ENCODE measurements at places on chromosomes 2 and 18.

- no peak for DNase-seq
Measured at GRCh38 chr18:58822944-58823343, 41.7 kb upstream of the ZNF532 start.

DNA sequence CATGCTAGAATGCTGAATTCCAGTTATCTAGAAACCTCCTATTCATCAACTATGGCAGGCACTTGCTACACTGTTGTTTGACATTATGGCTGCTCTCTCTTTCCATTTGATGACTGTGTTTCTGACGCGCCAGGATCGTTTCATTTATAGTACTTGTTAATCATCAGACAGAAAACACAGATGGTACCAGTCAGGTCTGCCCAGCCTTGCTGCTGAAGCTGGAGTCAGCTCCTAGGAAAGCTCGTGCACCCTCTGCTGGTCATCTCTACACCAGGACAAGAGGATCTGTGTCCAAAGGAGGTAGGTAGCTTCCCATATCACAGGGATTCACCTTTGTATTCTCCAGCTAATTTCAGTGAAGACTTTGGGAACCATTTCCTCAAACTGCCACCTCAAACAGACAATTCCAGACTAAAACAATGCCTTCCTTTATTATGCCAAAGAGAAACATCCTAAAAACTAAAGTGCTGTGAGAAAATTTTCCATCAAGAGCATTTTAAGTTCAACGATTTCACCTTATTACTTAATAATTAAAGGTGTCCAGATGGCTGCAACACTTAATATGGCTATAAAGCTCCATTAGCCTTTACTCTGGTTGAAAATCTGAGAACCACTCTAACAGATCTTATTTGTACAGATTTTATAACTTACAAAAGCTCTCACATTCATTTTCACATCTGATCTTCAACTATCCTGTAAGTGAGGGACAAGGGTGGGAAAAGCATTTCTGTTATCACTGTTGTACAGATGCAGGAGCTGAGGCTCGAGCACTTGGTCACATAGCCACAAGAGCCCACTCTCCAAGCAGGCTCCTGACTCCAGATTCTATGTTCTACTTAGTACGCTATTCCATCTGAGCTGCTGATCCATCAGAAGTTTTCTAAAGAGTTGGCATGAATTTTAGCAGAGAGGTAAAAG lies 17.5 kb downstream of the METTL8 start:
- DNase-seq, result peak; percentile 95

DNA sequence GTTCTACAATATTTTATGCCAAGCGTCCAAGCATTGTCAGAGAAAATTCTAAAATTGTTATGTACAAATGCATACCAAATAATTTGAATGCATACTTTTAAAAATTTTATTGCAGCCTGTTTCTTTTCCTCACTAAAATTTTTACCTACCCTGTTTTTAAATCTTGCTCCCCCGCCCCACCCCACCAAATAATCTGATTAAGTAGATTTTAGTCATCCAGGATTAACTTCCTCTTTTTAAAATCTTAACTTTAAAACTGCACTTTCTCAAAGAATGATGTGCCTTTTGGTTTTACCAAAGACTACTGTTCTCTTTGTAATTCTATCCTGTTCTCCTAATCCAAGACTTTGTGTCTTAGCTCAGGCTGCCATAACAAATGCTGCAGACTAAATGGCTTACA lies 269.4 kb upstream of the FN1 start:
- no peak for DNase-seq

DNA sequence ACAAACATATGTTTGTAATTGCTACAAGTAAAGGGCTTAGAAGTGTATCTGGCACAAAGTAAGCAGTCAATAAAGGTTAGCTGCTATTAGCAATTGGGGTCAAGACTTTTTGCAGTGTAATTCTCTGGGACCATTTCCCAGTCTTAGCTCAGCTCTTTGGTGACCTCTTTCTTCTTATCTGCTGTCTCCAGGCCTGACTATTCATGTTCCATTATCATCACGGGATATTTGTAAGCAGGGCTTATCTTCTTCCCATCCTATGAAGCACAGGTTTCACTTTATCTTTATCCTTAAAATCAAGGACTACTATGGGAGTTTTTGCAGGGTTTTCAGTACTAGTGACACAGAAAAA lies 131.7 kb downstream of the DOCK10 start:
- DNase-seq, result no peak

DNA sequence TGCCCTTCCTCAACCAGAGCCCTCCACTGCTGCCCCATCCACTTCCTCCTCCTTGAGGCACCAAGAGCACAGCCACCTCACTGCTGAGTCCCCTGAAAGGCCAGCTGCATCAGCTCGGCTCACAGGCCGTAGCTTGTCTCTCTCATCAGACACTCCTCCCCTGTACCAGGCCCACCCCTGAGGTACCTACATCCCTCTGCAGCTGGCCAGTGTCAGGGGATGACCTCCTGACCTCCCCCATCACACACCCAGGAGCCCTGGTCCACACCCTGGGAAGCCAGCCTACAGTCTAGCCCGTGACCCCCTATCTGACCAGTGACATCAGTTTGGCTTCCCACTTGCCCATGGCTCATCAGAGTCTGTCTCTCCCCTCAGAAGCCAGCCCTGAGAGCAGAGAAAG lies 205.6 kb downstream of the TNS1 start:
- DNase-seq, result no peak

GRCh38 chr2:61485281-61485680 lies 14.4 kb upstream of the USP34 start:
- no peak for DNase-seq

- no peak for DNase-seq
Measured at GRCh38 chr18:72208920-72209676, 335.0 kb downstream of the CBLN2 start.

- DNase-seq, result no peak
Measured at GRCh38 chr2:240329778-240330177, 105.7 kb upstream of the GPC1 start.

GRCh38 chr2:31526946-31527732 lies 53.6 kb downstream of the SRD5A2 start:
- peak; percentile 19 for DNase-seq

- DNase-seq, result peak; percentile 62
Measured at GRCh38 chr2:55901322-55901721, 22.3 kb downstream of the EFEMP1 start.

DNA sequence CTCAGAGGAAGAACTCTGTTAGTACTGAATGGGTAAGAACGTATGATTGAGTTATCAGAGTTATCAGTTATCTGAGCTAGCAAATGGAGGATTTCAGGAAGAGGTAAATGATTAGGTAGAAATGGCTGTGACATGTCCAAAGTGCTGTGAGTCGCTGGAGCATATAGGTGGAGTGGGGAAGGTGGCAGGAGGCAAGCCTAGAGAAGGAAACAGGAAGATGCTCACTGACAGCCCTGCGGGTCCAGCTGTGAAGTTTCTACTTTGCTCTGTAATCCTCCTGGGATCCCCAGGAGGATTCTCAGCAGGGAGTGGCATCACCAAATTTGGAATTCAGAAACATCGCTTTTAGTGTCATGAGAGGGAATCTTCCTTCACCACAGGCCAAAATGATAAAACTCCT lies 52.0 kb downstream of the GYPC start:
- DNase-seq, result no peak

DNA sequence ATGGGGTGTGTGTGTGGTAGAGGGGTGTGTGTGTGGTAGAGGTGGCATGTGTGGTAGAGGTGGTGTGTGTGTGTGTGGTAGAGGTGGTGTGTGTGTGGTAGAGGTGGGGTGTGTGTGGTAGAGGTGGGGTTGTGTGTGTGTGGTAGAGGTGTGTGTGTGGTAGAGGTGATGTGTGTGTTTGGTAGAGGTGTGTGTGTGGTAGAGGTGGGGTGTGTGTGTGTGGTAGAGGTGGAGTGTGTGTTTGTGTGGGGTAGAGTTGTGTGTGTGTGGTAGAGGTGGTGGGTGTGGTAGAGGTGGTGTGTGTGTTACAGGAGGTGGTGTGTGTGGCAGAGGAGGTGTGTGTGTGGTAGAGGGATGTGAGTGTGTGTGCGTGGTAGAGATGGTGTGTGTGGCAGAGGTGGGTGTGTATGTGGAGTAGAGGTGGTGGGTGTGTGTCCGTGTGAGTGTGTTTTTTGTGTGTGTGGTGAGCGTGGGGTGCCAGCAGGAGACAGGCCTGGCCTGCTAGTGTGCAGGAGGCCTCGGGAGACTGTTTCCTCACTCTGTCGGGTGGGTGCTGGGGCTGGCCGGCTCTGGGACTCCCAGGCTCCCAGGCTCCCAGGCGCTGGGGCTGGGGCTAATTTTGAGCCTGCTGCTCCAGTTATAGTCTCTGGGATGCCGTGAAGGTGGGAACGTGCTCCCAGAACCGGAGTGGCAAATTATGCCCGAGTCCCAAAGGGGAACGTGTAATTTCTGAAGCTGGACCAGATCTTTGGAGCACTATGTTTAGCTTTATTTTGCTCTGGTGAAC lies 165.2 kb downstream of the DYSF start:
- no peak for DNase-seq

DNA sequence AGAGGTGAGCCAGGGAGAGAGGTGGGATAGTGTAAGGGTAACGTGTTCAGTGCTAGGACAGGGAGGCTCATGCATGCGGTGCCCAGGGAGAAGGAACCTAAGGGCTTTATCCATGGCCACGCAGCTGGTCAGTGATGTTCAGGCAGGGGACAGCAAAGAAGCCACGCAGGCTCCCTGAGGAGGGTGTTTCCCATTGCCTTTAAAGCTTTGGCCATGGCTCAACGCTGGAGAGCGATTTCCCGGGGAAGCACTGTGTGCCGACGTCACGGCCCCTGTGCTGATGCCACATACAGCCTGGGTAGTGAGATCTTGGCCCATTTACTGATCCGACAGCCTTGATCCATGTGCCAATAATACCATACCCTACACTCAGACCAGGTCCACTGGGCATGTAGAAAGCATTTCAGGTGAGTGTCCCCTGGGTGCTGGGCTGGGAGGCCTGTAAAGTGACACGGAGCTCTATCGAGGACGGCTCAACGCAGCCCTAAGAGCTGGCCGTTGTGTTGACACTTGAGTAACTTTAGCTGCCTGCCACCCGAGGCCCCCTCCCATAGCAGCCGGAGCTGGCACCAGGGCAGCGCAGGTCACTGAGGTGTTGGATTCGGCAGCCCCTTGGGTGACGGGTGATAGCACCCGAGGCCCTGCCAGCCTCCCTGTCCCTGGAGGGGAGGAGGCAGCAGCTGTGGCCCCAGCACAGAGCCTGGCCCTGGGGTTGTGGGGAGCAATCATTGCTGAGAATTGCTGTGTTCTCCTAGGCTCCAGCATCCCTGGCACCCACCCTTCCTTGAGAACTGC lies 41.4 kb downstream of the PDIA6 start:
- no peak for DNase-seq

DNA sequence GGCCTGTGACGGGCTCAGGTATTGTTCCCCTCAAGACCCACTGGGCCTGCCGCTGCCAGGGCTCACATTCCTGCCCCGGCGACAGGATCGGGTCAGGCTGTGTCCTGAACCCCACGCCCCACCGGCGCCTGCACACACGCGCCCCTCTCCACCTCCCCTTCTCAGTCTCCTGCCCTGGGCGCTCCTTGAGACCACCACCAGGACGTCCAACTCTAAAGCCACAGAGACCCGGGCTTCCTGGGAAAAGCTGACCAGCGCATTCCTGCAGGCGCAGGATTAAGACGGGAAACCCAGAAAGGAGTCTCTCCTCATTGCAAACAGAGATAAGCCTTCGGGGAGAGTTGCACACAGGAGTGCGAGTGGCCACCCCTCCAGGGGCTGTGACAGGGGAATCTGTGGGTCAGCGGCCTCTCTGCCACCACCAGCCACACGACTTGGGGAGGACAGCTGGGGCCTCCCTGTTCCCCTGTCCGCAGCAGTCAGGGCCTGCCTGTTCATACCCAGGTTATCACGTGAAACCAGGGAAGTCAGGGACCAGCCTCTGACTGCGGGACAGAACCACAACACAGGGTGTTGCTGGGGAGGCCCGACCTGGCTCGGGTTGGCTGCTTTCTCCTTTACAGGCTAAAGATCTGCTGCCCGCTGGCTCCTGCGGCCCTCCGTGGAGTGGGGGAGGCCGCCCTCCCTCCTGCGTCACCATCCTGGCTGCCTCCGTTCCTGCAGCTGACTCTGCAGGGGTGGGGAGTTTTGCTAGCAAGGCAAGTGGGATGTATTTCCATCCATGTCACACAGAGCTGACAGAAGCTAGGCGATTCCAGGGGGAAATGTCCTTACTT lies 88.8 kb downstream of the ZCCHC2 start:
- no peak for DNase-seq

GRCh38 chr2:133506996-133507395 lies 61.3 kb downstream of the NCKAP5 start:
- no peak for DNase-seq

- no peak for DNase-seq
Measured at GRCh38 chr2:241485172-241485911, 23.0 kb downstream of the STK25 start.

- DNase-seq, result no peak
Measured at GRCh38 chr2:209579230-209579749, 155.4 kb downstream of the MAP2 start.

- no peak for DNase-seq
Measured at GRCh38 chr18:75256376-75256775, 45.8 kb downstream of the TSHZ1 start.

DNA sequence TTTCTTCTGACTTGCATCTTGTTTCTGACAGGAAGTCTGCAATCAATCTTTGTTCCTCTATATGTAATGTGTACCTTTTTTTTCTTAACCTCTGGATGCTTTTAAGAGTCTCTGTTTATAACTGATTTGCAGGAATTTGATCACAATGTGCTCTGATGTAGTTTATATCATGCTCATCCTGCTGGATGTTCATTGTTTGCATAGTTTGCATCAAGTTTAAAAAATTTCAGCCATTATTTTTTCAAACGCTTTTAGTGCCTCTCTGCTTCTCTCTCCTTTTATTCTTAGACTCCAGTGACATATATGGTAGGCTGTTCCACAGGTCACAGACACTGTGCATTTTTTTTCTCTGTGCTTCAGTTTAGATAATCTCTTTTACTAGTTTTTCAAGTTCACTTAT lies 23.9 kb downstream of the RBKS start:
- DNase-seq, result no peak

GRCh38 chr2:103809941-103810441 lies 1043.9 kb upstream of the POU3F3 start:
- no peak for DNase-seq

DNA sequence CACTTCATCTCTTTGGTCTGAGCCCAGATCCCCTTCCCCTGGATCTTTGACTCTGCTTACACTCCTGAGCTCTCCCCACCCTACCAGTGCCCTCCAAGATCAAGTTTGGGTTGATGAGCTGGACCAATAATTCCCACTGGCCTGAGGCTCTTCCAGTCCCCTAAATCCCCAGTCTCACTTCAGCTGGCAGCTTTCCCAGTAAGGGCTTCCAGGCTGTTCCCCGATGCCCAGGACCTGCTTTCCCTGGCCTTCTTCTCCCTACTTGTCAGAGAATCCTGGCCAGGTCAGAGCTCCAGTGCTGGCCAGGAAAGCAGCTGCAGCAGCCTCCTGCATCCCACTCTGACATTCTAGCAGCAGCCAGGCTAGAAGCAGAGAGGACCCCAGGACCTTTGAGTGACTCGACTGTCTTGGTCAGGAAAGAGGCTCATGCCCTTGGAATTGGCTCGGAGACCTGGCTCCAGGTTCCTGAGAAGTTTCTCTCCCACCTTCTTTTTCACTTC lies 3.5 kb downstream of the WNT6 start:
- DNase-seq, result no peak

Data from mammary epithelial cell (primary cell).